ENCODE measurements at places on chromosomes 13 and 19.

- no peak for DNase-seq
Measured at GRCh38 chr13:80215368-80215767, 125.6 kb downstream of the SPRY2 start.

GRCh38 chr19:6721773-6722172 lies 1.3 kb upstream of the C3 start:
- DNase-seq, result no peak

GRCh38 chr19:29897466-29897865 lies 44.6 kb upstream of the URI1 start:
- no peak for DNase-seq

DNA sequence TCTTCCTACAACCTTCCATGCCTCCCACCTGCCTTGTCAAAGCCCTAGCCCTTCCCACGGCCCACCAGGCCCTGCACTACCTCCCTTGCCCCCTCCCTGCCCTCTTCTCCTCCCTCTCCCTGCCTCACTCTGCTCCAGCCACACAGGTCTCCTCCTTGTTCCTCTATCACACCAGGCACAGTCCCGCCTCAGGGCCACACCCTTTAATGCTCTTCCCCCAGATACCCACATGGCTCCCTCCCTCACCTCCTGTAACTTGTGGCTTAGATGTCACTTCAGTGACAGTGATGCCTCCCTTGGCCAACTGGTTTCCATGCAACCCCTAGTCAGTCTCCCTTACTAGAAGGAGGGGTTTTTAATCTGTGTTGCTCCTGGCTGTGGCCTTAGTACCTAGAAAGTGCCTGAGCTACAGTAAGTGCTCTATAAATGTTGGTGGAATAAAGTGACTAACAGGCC lies 1.3 kb downstream of the SIRT6 start:
- DNase-seq, result no peak

GRCh38 chr13:24683351-24683750 lies 3.1 kb downstream of the ATP12A start:
- no peak for DNase-seq

GRCh38 chr13:77853703-77854102 lies 64.9 kb downstream of the EDNRB start:
- DNase-seq, result no peak

- DNase-seq, result no peak
Measured at GRCh38 chr19:50252111-50252886, 48.9 kb downstream of the MYH14 start.

GRCh38 chr19:47187797-47188196 lies 43.2 kb downstream of the BBC3 start:
- no peak for DNase-seq

DNA sequence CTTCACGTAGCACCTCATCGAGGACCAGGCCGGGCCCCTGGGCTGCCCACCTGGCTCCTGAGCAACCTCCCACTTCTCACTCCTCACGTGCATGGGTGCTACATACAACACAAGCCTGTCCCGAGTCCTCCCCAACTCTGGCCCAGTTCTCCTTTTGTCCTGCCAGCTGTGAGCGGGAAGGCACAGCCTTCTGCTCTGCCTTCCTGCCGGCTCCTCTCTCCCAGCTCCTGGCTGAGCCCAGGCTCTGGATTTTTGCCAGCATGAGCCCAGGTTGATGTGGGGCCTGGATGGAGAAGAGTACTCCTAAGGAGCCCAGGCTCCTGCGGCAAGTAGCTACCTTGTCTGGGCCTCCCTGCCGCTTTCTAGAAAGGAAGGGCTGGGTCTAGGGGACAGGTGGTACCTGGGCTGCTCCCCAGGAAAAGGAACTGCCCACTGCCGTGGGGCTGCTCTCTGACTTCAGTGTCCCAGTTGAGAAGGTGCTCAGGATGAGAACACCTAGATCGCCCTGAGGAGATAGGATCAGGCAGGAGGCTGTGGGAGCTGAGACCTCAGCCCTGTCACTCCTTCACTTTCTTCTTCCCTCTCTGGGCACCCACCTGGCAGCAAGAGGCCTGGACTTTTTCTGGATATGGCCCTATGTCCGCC lies 23.6 kb downstream of the LYL1 start:
- no peak for DNase-seq

DNA sequence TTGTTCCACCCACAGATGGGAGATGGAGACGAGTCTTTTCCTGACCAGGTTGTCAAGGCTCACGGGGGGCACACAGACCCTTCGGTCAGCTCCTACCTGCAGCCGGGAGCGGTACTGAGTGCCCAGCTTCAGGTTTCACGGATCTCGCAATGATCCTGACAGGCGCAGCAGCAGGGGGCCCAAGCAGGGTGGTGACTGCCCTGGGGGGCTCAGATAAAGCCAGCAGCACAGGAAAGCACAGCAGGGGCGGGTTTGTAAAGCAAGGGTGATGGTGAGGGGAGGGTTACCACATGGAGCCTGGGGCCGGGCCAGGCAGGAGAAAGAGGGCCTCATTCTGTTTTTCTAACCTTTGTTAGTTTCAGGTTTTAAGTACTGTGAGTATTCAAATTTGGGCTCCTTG lies 41.7 kb upstream of the ATP11A start:
- DNase-seq, result no peak

- no peak for DNase-seq
Measured at GRCh38 chr13:76887076-76887563, 915 bp upstream of the KCTD12 start.

DNA sequence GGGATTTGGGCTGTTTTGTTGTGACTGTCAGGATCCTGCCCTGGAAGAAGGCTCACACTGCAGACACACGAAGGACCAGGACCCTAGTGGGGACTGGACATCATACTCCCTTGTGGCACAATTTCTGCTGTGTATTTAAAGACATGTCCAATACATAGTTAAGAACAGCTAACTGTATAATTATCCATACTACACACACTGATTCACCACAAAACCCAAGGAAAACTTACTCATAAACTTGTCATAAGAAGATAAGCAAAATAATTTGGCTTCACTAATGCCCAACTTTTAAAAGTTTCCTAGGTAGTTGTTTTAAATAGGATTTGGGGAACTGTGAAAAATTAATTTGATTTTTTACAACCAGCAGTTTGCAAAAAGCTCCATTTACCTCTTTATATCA lies 46.1 kb downstream of the LATS2 start:
- no peak for DNase-seq

DNA sequence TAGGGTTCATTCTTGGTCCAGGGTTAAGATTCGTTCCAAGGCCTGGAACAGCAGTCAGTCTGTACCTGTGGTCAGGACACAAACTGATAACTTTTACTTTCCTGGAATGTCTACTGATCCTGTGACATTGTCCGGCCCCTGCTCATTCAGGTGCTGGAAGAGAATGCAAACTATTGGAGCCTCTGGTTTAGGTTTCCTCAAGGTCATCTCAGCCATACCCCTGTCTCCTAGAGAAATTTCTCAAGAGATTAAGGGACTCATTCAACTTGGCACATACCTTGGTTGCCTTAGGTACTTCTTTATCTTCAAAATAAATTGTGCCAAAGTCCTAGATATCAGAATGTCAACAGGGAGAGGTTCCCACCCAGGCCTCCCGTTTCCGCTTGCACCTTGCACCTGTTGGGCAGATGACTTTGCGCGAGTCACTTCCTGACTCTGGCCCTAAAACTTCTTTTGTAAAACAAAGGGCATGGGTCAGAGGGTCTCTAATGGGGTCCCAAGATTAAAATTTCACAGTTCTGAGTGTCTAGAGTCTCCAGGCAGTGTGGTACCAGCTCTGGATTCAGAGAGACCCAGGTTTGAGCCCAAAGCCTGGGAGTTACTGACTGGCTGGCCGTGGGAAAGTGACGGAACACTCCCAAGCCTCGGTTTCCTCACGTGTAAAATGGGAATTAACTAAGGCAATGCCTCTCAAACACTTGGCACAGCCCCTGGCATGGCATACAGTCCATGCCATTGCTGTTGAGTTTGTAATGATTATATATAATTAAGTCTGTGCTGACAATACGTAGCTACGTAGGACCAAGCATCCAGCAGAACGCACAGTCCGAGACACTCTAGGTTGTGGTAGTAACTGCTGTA lies 25.8 kb upstream of the CYP2S1 start:
- no peak for DNase-seq

DNA sequence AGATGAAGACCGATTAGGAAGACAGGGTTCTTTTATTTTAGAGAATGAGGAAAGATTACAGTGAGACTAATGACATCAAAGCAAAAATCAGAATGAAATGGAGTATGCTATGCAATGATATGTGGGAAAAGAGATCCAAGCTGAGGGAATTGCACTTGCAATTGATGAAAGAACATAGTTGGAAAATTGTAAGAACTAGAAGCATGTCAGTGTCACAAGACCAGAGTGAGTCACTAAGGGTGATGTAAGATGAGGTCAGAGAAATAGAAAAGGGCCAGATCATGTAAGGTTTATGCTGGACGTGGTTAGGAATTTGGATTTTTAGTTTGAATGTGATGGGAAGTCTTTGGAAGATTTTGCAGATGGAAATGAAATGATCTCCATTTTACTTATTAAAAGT lies 1937.3 kb downstream of the OLFM4 start:
- no peak for DNase-seq

DNA sequence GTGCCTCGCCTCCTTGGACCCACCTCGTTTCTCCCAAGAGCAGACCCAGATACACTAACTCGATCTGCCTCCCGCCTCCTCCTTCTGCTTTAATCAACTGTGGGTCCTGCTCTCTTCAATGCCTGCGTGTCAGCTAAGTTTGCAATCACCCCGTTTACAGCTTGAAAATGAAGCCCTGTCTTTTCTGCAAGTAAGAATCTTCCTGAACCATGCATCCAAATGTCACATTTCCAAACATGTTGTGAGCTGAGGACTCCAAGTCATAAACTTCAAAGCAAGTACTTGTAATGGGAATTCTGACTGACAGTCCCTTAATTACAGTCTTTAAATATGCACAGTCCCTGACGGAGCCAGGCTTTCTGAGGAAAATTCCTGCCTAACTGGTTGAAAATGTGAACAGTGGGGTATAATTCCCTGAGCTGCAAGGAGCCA lies 154.9 kb upstream of the UQCRFS1 start:
- DNase-seq, result no peak

GRCh38 chr19:39186391-39186790 lies 10.4 kb upstream of the NCCRP1 start:
- DNase-seq, result no peak

GRCh38 chr13:98786023-98786422 lies 33.6 kb upstream of the SLC15A1 start:
- no peak for DNase-seq

GRCh38 chr19:38726761-38727301 lies 17.4 kb downstream of the CAPN12 start:
- no peak for DNase-seq

DNA sequence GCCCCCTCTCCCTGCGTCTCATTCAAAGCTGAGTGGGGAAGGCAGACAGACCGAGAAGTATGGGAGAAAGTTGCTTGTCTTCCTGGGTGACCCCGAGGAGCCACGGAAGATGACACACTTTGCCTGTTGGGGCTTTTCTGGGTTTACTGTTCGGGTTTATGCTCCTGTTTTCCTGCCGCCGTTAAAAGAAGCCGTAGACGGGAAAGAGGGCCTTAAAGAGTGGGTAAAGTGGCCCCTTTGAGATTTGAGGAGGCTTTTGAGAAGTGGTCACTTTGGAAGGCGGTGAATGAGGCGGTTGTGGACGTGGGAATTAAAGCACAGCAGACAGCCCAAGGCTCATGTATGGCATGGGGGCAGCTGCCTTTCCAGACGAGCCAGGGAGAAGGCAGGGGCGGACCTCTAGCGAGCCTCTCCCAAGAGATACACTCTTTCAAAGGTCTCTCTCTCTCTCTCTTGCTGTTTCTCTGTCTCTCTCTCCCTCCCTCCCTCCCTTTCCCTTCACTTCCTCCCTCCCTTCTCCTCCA lies 493 bp upstream of the LHFPL6 start:
- no peak for DNase-seq

GRCh38 chr19:31317570-31317969 lies 31.7 kb downstream of the TSHZ3 start:
- DNase-seq, result no peak

DNA sequence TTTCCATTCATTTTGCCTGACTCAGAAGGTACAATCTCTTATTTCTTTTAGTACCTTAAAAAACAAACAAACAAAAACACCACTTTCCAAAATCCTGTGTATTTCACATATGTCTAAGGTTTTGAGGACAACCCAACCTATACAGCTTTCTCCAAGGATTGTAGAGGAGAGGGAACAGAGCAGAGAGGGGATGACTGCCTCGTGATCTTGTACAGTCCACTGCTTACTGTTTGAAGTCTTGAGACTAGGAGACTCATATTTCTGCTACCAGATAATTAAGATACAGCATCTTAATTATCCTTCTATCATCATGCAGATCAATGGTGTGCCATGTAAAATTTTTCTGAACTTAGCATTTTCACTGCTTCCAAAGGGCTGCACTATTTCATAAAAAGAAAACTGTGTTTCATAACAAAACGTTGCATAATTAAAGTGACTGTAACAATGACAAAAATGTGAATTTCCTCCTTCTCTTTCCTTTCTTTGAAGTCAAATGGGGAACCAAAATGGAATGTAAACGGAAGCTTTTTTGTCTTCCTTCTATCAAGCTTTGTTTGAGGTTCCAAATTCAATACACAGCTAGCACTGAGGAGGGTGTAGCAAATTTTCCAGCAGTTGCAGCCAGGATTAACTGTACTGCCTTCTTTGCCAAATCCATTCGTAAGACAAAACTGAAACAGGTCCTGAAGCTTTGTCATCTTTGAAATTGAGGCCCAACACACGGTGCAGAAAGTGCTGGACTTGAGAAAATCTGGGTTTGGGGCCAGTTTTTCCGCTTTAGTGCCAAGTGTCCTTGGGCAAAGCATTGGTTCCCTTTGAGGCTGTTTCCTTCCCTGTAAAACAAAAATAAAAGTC lies 34.9 kb upstream of the RCBTB2 start:
- no peak for DNase-seq

GRCh38 chr19:35457173-35457572 lies 9.1 kb downstream of the FFAR2 start:
- no peak for DNase-seq

GRCh38 chr13:32142956-32143375 lies 111.4 kb downstream of the FRY start:
- no peak for DNase-seq

DNA sequence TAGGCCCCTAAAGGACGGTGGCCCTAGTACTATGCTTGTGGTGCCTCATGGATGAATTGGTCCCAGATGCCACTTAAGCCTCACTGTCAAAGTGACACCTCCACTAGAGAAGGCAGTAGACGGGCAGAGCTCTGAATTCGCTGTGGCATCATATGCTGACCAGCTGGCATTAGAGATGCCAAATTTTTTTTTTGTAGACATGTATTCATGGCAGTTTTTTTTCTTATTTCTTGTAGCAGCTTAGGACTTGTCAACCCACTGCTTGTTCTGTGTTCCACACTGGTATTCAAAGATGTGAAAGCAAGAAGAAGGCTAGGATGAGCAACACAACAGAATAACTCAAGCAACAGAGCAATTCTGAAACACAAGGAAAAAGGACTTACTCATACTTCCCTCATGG lies 212.5 kb downstream of the DLEU7 start:
- DNase-seq, result no peak

DNA sequence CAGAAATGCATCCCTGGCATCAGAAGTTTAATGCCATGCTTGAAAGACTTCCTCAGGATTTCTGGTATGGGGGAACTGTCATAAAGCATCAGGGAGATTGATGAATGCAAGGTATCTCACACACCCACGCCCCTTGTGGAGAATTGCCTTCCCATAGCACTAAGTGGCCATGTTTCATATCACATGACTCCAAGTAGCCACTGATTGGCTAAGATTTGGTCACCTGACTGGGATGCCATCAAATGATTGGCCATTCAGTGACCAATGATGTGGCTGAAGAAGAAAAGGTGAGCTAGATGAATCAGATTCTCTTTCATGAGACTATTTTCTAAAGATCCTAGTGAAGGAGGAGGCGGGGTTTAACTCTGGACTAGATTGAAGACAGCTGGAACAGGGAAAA lies 7.3 kb downstream of the KLK8 start:
- DNase-seq, result no peak

Measured in D721Med (cell line).